ENCODE measurements at places on chromosomes 2 and 18. TPM values are rescaled to one million over a fixed set of nuclear protein-coding genes. Genes with fewer than 3 reads are reported as not detected.

RUFY4 gene
- total RNA-seq = 0.76 TPM

GRCh38 chr2:17272652-17273525 is 245.4 kb downstream of the RAD51AP2 start:
- no peak overlapping the region for H3K27ac ChIP-seq
- no peak for DNase-seq
- H3K4me1 ChIP-seq = no peaks in the 10 kb centered on the region
- no peaks in the 10 kb centered on the region for H3K27me3 ChIP-seq

- no peaks in the 10 kb centered on the region for H3K4me1 ChIP-seq
- no peaks in the 10 kb centered on the region for H3K36me3 ChIP-seq
- no peaks in the 10 kb centered on the region for H3K27me3 ChIP-seq
- no peak overlapping the region for H3K4me3 ChIP-seq
- no peak for DNase-seq
Measured at GRCh38 chr2:151851761-151852160, 23.5 kb upstream of the ARL5A start.

- H3K4me1 ChIP-seq = peaks cover 81% of the 10 kb centered on the region
- no peak overlapping the region for H3K4me3 ChIP-seq
- peaks cover 65% of the 10 kb centered on the region for H3K36me3 ChIP-seq
Measured at GRCh38 chr2:20326163-20326780, 24.4 kb downstream of the PUM2 start.

DPP4 gene
- total RNA-seq = 26.4 TPM

- H3K36me3 ChIP-seq = no peaks in the 10 kb centered on the region
- DNase-seq = no peak
- no peak overlapping the region for H3K4me3 ChIP-seq
Measured at GRCh38 chr2:70921031-70921430, 14.7 kb upstream of the ATP6V1B1 start.

CYP1B1 gene
- 2.2 TPM for total RNA-seq

NEU2 gene
- not detected for total RNA-seq

GRCh38 chr2:50720697-50721315 is 311.1 kb downstream of the NRXN1 start:
- H3K27me3 ChIP-seq = no peaks in the 10 kb centered on the region
- H3K27ac ChIP-seq = no peak overlapping the region
- no peak overlapping the region for H3K4me3 ChIP-seq
- DNase-seq = no peak
- no peaks in the 10 kb centered on the region for H3K36me3 ChIP-seq

DNA sequence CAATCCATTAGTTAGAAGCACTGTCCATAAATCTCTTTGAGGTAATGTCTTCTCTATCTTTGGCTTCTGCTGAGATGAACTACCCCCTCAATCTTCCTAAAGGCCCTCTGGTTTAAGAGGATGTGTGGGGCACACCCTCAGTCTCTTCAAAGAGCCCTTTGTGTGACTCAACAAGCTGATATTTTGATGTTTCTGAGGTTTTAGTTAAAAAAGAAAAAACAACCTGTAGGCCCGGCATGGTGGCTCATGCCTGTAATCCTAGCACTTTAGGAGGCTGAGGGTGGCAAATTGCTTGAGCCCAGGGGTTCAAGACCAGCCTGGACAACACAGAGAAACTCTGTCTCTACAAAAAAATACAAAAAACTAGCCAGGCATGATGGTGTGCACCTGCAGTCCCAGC is 593.5 kb downstream of the TMEM182 start:
- H3K4me1 ChIP-seq = no peaks in the 10 kb centered on the region
- no peaks in the 10 kb centered on the region for H3K27me3 ChIP-seq
- H3K27ac ChIP-seq = no peak overlapping the region

ALPI gene
- total RNA-seq = not detected

GAL3ST2 gene
- total RNA-seq = 0.89 TPM

CHRNG gene
- not detected for total RNA-seq

Measured in activated CD8-positive, alpha-beta T cell treated with anti-CD3 and anti-CD28 coated beads for 36 hours (primary cell).